ENCODE measurements at places on chromosomes 6 and 20.

DNA sequence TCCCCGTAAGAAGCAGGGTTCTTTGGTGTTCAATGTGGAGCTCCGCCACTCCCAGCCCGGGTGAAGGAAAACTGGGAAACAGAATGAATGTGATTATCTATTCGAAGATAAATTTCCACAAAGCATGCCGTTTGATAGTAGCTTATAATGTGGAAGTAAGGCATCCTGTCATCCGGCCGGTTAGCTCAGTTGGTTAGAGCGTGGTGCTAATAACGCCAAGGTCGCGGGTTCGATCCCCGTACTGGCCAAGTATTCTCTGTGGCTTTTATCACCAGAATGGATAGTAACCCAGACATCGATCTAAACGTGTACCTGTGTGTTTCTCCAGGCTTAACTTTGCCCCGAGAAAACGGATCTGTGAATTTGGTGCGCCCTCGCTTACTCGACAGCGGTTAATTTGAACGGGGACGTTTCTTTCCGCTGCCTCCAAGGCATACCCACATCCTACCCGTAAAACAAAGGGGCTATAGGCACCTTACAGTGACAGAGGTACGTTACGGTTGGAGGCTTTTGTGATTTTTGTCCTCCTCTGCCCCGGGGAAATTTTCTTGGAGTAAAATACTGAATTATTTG is 215.2 kb upstream of the ZNF184 start:
- DNase-seq, result peak; percentile 61

- peak; percentile 30 for DNase-seq
Observed at GRCh38 chr20:19758501-19759331, 658 bp downstream of the RIN2 start.

DNA sequence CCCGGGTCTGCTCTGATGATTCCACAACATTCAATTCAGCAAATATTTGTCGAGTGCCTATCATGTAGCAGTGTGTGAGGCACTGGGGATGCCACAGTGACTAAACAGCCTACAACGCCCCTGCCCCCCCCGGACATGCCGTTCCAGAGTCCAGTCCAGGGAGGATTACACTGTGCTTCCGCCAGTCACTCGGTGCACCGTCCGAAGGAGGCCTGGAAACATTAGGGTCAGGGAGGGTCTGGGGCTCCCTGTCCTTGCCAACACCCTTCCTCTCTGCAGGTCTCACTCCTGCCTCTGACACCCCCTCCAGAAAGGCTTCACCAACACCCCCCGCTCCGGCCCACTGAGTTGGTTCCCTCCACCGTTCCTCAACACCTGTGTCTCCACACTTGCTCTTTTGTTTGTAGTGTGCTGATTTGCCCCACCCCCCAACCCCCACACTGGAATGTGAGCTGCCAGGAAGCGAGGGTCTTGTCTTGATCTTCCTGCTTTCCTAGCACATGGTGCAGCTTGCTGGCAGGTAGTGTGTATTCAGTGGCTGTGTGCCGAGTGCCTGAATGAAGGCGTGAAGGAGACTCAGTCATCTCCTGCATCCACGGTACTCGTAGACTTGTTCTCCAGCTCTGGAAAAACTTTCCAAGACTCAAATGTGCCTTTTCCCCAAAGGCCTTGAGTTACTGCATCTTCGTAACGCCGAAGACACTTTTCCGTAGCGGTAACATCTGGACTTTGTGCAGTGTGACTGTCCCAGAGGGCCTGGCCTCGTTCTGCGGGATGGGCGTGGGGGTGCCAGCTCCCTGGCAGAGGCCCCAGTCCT is 150.4 kb downstream of the ZDHHC14 start:
- DNase-seq, result no peak

- no peak for DNase-seq
Observed at GRCh38 chr20:62357187-62357667, 9.9 kb downstream of the LAMA5 start.

- DNase-seq, result no peak
Observed at GRCh38 chr6:141443668-141444289, 688.9 kb upstream of the GJE1 start.

DNA sequence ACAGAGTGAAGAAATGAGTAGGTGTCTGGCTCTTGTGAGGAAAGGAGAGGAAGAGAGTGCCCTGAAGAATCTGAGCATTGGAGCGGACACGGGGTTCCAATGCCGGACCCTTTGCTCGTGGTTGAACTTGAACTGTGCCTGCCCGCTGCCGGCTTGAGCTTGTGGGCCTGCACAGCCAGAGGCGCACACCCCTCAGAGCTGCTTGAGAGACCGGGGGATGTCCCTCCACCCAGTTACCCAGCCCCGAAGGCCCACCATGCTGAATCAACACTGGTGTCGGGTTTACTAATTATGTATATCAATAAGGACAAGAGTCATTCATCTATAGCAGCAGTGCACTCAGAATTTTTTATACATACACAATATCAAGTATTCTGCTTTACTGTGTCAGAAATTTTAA is 218.3 kb upstream of the CST7 start:
- no peak for DNase-seq

DNA sequence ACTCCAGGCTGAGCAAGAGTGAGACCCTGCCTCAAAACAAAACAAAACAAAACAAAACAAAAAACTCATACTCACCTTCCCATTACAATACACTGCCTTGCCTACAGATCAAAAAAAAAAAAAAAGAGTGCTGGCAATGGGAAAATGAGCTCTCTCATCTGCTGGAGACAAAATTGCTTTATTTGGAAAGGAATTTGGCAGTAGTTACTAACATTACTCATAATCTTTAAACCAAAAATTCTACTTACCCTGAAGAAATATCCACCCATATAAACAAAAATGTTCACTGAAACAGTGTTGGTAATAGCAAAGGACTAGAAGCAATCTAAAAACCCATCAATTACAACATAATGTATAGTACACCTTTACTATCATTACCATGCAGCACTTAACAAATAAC is 120.4 kb downstream of the RNGTT start:
- no peak for DNase-seq

DNA sequence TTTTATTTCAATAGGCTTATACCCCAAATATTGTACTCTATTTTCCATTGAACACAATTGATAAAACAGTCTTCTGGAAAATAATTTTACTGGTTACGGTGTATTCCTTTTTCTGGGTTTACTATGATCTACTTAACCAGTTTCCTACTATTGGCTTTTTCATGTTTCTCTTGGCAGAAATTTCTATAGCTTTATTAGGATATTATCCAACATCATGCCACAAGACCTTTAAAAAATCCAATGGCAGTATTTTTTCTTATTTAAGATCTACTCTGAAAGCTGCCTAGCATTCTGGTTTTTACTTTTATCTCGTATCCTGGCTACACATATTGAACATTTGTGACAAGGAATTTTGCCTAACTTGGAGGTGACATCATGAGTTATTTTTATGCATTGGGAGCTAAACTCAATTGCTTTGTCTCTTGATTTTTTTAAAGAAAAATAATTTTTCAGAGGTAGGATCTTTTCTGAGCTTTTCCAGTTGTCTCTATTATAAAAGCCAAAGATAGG is 45.5 kb downstream of the SLC9A8 start:
- DNase-seq, result no peak

- DNase-seq, result no peak
Observed at GRCh38 chr6:85797993-85798392, 155.3 kb upstream of the SYNCRIP start.

DNA sequence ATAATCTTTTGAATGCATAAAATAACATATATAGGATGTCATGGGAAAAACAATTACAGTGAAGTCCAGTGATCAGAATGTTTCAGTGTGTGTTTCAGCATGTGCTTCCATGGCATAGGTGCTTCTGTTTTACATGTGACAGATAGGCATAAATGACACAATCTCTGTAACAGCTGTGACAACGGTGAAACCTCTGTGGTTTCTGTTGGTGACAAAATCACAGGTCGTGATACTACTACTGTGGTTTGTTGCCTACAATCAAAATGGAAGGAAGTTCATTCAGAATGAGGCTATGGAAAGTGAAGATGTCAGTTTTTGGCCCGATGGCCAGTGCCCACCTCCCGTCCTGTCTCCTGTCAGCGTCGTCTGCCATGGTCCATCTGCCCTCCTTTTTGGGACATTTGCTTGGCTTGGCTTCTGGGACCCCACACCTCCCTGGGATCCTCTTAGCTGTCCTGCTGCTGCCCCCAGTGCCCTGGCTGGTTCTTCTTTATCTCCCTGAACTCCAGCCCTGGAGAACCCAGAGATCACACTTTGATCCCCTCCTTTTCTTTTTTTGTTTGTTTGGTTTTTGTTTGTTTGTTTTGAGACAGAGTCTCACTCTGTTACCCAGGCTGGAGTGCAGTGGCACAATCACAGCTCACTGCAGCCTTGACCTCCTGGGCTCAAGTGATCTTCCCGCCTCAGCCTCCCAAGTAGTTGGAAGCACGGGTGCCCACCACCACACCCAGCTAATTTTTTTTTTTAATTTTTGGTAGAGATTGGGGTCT is 79.3 kb upstream of the NAA20 start:
- peak; percentile 36 for DNase-seq

GRCh38 chr6:18883851-18884250 is 496.7 kb downstream of the RNF144B start:
- DNase-seq, result no peak

DNA sequence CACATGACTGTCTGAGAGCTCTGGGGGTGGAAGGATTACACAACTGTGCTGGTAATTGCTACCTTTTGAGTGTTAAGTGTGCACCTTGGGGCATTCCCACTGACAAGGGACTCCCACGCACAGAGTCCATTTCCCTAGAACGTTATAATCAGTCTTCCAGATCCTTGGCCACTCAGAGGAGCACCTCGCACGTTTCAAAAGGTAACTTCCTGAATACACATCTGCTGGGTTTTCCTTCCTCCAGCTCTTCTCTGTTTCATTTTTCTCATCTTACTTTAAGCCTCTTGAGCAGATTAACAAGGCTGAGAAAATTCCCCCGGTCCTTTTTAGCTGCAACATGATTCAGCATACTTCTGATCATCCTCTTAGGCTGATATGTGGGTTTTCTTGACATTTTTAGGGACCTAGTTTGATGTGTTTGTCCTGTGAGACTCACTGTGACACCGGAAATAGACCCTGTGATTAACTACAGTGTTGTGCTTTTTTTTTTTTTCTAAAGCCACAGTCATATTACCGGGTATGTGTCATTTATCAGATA is 98.4 kb upstream of the DUSP22 start:
- DNase-seq, result peak; percentile 58

- DNase-seq, result no peak
Observed at GRCh38 chr6:136465766-136466303, 84.4 kb downstream of the MAP7 start.

- no peak for DNase-seq
Observed at GRCh38 chr20:36823121-36823520, 49.6 kb upstream of the DSN1 start.

- no peak for DNase-seq
Observed at GRCh38 chr20:62254021-62254724, 15.9 kb downstream of the OSBPL2 start.

- DNase-seq, result no peak
Observed at GRCh38 chr6:11221623-11222384, 10.7 kb downstream of the NEDD9 start.

GRCh38 chr6:149007846-149008245 is 261.0 kb downstream of the UST start:
- DNase-seq, result no peak

GRCh38 chr6:89613790-89614189 is 24.8 kb downstream of the LYRM2 start:
- DNase-seq, result no peak

GRCh38 chr6:44855562-44856411 is 468.3 kb downstream of the CDC5L start:
- no peak for DNase-seq

GRCh38 chr6:99545442-99545841 is 23.0 kb downstream of the CCNC start:
- DNase-seq, result no peak

DNA sequence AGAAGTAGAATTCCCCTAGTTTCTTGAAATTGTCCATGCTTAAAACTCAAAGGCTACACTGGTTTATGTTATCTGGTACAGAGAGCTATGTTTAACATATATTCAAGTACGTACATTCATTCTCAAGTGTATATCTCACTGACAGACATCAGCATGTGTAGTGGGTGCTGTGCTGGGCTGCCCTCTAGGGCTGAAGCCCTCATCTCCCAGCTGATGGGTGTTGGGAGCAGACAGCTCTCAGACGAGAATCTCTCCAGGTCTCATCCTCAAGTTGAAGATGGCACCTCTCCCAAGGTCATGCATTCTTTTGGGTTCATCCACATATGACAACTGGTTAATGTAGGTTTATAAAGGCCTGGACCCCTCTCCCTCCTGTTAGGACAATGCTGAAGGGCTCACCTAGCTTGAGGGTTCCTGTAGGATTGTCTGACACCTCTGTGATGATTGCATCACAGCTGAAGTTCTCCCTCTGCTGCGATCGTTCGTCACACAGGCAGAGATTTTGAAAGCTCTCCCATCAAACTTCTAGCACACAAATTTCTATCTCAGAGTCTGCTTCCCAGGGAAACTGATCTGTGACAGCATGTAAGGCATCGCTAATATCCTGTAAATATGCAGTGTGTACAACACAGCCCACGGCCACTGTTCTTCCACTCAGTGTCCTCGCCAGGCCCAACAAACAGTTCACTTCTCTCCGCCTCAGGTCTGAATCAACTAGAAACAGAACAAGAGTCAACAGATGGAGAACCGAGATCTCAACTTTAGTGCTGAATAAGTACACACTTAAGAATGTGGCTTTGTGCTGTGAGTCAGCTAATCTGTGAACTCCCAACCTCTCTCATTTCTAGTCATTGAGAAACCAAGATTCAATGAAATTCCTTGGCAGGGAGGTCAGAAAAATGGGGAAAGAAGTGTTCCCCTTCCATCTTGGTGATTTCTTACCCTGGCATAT is 43.2 kb downstream of the PREP start:
- no peak for DNase-seq

GRCh38 chr6:87071683-87072082 is 23.2 kb downstream of the CGA start:
- DNase-seq, result no peak

- DNase-seq, result no peak
Observed at GRCh38 chr20:47432834-47433210, 68.9 kb upstream of the NCOA3 start.

DNA sequence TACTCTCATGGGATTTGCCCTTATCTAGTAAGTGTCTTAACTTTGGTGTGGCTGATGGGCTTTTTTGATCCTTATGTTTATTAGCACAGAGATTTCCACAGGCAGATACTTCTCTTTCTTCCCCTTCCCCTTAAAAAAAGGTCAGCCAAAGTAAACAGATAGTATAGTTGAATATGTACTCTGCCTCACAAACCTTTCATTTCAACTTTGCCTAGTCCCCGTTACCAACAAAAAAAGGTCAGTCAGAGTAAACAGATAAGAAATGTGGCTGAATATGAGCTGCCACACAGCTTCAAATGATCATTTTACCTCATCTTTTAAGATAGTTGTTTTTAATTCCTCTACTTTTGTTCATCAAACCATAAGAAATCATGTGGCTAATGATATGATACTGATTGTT is 34.1 kb upstream of the SLC35D3 start:
- DNase-seq, result no peak

GRCh38 chr6:90098001-90098531 is 198.6 kb downstream of the BACH2 start:
- DNase-seq, result no peak

GRCh38 chr6:112745765-112746164 is 398.6 kb downstream of the RFPL4B start:
- no peak for DNase-seq

All from GM20000 (cell line).